Stimulated activated CD4-positive, alpha-beta T cell treated with anti-CD3 and anti-CD28 coated beads, Interleukin-1b, Interleukin-23, amount 100 ng/mL, for 1 hour (primary cell): ENCODE measurements at places on chromosomes 3 and 15.
A peak's percentile ranks its signal among the peaks of the same experiment; 100 is the strongest.

- no peak for DNase-seq
Observed at GRCh38 chr3:38829404-38829803, 13.4 kb upstream of the SCN10A start.

- no peak for DNase-seq
Observed at GRCh38 chr3:172707967-172708366, 2.9 kb downstream of the NCEH1 start.

DNA sequence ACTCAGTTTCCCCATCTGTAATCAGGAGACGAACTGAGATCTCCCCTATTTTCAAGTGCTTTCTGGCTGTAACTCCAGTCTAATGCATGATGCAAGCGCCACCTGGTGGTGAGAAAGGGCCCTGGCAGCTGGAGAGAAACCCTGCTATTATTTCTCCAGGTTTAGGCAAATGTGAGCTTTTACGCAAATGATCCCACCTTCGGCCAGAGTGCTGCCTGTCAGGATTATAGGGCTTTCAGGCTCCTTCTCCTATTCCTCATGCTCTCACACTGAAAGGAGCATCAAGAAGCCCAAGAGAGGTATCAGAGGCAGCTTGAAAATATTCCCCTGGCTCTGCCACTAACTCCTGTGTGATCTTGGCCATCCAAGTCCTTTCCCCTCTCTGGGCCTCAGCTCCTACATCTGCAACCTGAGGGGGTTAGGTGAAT is 93.9 kb upstream of the RASGRF1 start:
- peak; percentile 45 for DNase-seq

DNA sequence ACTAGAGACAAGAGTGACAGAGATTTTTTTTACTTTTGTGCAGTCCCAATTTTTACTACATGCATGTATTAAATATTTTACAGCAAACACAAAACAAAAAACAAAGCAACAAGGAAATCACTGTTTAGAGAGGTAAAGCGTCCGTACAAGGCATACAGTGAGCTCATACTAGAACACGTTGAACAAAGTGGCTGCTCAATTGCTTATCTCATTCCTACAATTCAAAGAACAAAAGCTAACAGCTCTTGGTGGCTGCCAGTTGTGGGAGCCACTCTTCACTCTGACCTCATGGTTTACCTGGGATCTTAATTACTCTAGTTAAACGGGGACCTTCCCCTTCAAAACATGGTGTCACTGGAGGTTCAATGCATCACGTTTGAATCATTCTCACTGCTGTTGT is 7.6 kb upstream of the ARHGEF26 start:
- DNase-seq = no peak

DNA sequence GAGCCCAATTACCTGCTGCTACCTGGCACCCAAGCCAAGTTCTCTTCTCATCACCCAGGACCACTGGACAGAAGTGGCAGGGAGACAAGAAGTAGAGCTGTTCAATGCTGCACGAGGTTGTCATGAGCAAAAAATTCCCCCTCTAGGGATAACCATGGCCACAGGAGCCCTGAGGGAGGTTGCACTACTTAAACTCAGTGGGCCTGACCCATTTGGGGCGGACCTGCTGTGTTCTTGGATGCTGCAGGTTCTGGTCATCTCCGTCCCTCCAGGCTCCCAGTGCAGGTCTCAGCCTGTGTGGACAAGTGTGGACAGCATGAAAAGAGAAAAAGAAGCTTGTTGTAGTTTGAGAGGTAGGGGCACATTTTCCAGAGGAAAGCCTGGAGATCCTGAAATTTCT is 26.1 kb upstream of the MANF start:
- DNase-seq = no peak

DNA sequence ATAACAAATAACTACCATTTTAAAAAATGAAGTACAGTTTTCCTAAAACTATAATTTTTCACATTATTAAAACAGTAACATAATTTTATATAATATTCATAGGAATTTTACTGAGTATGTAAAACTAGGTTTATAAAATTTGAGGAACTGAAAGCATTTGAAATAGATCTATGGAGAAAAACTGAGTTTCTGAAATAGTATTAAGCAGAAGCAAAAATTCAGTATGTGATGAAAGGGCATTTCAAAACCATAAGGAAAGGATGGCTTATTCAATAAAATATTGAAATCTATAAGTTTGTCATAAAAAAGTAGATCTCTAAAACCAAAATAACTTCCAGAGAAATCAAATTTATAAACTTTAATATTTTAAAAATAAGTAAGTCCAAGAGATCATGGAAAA is 53.4 kb downstream of the GBE1 start:
- DNase-seq = no peak

GRCh38 chr3:174951034-174951433 is 91.9 kb downstream of the NAALADL2 start:
- DNase-seq = no peak

DNA sequence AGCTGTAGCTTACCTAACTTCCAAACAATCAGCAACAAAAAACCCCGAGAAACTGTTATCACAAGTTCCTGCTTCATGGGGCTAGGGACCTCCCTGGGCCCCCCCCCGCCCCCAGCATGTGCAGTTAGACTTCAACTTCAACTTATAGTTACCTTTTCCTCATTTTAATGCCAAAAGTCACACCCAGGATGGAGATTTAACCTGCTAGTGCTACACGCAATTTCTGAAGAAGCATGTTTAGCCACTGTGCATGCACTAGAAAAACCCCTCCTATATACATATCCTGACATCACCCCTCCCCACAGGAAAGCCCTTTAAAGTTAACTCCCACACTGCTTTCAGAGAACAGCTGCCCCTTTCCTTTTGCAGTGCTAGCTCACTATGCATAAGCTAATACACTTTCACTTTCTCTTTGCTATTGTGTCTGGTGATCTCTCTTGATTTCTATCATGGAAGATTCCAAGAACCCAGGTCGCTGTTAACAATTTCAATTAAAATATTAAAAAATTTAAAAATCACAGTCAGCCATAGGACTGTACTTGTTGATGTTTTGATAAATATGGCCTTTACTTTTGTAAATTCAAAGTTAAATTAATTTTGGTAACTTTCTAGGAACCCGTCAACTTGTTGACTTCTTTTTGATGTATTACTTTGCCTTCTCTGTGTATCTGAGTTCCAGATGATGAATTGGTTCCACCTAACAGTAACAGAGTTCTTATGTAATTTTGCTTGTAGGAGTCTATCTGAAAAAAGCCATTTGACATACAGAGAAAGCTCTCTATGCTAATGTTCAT is 75.2 kb upstream of the ACAD9 start:
- DNase-seq = peak; percentile 44

GRCh38 chr3:64255741-64256340 is 30.6 kb upstream of the PRICKLE2 start:
- DNase-seq = no peak

- no peak for DNase-seq
Observed at GRCh38 chr3:56536735-56537134, 20.2 kb upstream of the CCDC66 start.

GRCh38 chr15:28952666-28953491 is 67.1 kb downstream of the APBA2 start:
- DNase-seq = no peak

DNA sequence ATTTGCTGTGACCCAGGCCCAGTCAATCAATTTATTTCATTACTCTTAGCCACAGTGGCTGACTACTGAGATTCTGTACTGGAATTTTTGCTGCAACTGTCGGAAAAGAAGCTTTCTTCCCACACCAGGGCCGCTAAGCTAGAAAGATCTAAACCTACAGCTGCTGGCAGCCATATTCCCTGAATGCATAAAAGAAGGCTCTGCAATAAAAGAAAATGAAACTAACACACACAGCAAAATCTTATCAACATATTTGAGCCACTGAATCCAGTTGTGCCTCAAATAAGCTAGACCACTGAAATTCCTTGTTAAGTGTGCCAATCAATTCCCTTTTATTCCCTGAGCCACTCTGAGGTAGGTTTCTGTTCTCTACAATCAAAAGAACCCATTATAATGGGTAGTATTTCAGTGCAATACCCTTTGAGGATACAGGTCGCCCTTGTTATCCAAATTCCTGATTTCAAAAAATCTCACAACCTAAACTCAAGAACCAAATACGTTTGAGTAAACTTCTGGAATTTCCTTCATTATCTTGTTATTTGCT is 60.3 kb downstream of the MYO9A start:
- DNase-seq = no peak

GRCh38 chr15:63553388-63553791 is 43.8 kb upstream of the FBXL22 start:
- DNase-seq = no peak

- no peak for DNase-seq
Observed at GRCh38 chr3:131948806-131949205, 86.0 kb downstream of the CPNE4 start.

DNA sequence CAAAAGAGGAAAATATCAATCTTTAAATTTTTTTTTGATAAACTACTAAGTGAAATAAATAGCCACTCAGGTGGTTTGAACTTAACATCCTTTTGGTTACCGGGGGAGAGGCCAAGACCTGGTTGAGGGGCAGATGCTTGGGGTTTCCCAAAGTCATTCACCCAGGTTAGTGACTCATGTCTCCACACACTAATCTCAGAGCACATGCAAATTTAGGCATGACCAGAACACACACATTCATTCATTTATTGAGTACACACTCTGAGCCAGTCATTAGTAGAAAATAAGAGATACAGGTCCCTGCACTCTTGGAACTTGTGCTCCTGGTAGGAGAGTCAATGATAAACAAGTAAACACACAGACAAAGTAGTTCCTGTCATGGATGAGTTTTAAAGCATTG is 7.3 kb downstream of the ILDR1 start:
- no peak for DNase-seq

DNA sequence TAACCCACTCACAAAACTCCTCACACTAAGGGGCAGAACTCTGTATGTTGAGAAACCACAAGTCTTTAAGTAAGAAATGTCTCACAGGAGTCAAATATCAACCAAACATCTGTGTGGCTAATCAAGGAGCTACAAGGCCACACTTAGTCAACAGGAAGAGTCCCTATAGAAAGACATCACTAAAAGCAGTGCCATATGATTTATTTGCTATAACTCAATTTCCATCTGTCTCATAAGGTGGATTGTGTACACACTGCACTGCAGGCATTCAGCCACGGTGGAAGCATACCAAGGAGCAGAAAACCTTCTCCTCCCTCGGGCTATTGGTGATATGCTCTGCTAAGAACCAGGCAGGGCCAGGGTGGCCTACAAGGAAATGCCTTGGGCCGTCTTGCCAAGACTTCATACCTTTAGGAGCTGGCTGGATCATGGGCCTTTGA is 197.6 kb upstream of the CFAP20DC start:
- no peak for DNase-seq

- DNase-seq = no peak
Observed at GRCh38 chr3:126545544-126545943, 13.2 kb downstream of the C3orf22 start.

DNA sequence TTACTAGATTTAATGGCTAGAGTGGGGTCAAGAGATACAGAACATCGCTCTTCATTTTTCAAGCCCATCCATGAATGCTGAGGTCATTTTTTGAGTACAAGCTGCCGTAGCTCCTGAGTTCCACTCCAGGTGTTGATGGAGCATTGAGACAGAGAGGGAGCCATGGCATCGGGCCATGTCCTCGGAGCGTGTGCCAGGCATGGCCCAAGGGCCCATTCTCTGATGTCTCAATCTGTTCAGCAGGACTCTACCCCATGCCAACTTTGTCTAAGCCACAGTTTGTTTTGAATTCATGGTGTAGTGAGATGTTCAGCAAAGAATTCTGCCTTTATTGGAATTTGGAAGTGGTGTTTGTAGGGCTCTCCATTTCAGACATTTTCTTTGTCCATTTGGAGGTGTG is 110.5 kb upstream of the ADAMTS9 start:
- DNase-seq = no peak

- DNase-seq = no peak
Observed at GRCh38 chr15:76196269-76197231, 114.7 kb downstream of the ETFA start.

GRCh38 chr3:38227989-38228388 is 37.6 kb upstream of the SLC22A13 start:
- no peak for DNase-seq

GRCh38 chr15:66946578-66947164 is 118.7 kb upstream of the SMAD3 start:
- peak; percentile 62 for DNase-seq

- no peak for DNase-seq
Observed at GRCh38 chr15:81407718-81408117, 33.7 kb upstream of the TMC3 start.

DNA sequence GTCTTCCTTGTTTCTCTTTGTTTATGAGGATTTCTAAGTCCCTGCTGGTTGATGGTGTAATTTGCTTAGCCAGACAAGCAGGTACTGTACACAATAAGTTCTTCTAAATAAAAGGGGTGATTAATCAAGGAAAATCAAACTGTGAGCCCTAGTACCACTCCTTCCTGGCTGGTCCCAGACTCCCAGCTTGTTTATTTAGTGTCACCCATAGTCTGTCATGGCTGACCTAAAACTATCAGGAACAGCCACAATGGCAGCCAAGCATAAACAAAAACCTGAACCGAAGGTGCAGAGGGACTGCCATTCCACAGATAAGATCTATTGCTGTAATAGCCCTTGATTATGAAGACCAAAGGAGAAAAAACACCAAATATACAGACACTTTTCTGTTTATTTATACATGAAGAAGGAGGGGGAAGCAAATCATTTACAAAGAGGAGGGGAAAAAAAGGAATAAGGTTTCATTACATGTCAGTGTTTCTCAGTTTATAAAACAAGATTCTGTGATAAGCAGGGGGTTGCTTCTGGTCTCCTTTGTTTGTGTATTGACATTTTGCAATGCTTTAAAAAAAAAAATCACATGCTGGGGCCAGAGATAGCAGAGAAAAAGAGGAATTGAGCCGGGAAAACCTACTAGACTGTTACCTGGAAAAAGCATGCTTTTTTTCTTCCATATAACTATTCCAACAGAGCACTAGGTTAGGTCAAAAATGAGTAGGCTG is 182.4 kb upstream of the DPH6 start:
- DNase-seq = no peak

GRCh38 chr3:146638718-146639117 is 33.6 kb upstream of the PLSCR5 start:
- DNase-seq = no peak

DNA sequence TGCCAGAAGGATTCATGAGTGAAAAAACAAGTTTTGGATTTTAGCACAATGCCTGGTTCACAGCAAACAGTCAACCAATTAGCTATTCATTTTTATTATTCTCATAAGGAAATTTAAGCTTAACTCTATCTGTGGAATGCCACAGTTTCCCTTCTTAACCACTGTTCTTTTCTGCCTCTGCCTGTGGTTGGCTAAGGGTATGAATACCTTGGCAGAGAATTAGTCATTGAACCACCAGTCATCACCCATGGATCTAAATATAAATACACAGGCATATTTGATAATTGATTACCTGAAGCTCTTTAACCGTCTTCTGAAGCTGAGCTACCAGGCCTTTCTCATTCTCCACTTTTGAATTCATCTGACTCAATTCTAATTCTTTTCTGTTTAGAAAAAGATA is 79.9 kb downstream of the MYH15 start:
- no peak for DNase-seq
